ENCODE measurements at places on chromosomes 1 and 21.

DNA sequence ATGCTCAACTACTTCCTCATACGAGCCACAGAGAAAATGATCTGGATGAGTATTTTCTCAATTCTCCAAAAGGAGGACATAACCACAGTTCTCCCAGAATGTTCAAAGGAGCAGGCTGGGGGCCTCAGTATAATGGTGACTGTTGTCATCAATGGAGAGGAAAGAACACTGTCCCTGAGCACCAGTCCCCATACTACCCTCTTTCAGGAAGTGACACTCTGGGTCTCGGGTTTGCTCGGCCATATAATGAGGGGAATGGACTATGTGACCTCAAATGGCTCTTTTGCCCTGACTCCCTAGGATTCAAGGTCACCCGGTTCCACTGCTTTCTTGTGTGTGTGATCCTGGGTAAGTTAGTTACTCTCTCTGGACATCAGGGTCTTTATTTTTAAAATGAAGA, 22.8 kb downstream of the SLC9A1 start:
- DNase-seq: no peak

GRCh38 chr1:155859881-155860871, 809 bp downstream of the SYT11 start:
- peak; percentile 80 for DNase-seq

DNA sequence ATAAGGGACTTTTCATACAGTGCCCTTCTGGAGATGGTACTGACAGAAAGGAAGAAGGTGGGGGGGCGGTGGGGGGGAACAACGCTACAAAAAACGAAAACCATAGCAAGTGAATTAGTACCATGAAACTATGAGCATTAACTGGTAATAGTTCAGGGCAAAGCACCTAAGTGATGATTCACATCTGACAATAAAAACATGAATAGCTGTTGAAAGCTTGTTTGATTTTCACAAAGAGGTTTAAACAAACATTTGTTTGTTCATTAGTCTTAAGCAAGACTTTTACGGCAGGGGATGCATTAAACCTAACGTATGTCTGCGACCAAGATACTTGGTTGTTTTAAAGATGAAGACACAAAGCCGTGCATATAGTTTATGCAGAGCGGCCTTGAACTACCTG, 177.5 kb downstream of the LMO4 start:
- no peak for DNase-seq

DNA sequence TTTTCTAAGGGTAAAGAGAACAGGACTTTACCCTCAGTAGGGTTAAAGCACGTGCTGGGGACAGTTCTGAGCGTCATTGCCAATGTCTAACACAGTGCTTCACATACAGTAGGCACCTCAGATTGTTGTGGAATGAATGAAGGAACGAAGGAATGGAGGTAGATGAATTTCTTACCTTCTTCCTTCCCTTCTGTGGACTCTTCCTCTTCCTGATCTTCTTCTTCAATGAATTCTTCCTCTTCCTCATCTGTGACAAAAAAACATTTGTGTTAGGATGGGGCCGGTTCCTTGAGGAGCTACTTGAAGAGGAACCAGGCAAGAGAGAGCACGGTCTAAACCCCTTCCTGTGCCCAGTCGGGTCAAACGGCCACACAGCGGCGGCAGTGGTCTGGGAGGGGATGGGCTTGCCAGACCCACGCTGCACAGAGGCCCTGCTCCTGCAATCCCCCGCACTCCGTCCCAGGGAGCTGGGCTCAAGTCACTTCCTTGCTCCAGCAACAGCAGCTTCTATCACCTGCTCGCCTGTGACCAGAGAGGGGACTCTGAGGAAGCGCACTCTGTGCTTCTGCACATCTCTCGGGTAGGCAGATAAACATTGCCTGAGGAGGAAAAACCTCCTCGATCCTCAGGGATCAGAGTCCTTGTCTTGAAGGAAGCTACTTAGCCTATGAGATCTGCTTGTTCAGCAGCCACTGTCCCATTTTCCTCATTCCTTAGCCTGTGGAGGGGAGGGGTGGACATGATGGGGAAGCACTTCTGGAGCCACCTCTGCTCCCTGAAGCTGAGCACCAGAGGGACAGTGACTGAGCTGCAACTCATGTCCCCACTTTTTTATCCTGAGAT, 8.0 kb upstream of the SLC30A2 start:
- no peak for DNase-seq

- DNase-seq: no peak
These were observed 55.2 kb downstream of the AJAP1 start for GRCh38 chr1:4709641-4710040.

- DNase-seq: no peak
These were observed 38.4 kb downstream of the NEK2 start for GRCh38 chr1:211637066-211637465.

DNA sequence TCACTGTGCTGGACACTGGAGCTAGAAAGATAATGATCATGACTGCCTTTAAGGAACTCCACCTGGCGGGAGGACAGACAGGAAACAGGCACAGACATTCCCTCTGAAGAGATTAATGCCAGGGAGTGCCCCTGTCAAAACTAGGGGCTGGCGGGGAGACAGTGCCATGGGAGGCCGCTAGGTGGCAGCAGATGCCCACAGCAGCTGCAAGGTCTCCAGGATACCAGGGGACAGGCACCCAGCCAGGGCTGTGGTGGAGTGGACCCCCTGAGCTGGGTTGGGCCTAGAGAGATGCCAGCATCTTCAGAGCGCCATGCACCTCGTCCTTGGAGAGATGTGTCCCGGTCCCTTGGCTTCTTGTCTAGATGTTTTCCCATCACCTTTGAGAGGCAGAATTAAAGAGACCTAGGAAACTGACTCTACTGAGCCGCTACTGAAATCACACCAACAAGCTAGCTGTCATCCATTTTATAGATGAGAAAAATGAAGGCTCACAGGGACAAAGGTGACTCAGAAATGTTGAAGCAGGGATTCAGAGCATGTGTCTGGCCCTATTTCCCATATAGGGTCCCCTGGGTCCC, 3.6 kb downstream of the REN start:
- peak; percentile 70 for DNase-seq

DNA sequence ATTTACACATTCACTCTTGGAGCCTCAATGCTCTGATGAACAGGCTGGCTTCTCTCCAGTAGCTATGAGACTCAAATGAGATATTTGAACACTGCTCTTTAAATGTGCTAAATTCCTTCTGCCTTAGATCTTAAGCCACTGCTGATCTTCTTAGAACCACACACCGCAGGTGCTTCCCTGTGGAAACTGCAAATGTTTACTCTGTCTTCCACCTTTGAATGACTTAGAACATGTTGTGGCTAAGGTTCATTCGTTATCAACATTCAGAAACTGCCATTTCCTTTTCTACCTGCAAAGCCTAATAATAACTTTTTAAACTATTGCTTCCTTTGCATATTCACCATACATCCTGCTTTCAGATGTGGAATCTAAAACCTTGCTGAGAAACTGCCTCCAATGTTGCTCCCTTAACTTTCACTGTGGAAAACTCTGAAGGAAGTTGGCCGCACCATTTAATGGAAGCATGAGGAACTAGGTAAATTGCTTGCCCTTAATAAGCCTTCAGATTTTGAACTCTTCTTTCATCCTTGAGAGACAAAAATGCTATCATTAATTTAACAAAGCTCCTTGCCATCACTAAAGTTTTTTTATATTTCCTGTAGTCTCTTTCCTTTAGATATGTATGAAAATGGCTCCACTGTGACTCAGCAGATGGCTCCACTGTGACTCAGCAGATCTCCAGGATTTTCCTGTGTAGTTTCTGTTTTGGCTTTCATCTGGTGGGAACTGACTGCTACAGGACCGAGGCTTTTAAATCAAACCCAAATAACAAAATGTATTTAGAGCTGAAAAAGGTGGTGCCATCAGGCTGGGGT, 143.8 kb downstream of the TNFSF18 start:
- peak; percentile 1 for DNase-seq

DNA sequence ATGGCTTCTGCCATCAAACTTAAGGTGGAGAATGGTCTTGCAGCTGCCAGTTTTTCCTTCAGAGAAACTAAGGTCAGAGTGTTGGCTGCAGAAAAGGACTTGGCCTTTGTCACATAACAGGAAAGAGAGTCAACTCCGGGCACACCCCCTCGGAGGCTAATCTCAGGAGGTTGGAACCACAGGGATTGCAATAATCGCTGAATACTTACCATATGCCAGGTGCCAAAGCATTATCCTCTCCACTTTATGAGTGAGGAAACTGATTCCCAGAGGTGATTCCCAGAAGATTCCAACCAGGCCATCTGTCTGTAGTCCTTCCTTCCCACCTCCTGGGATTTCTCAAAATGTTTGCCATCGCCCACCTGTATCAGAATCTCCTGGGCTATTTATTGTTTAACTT, 54.0 kb downstream of the LACTBL1 start:
- no peak for DNase-seq

GRCh38 chr1:183842795-183843144, 37.9 kb downstream of the RGL1 start:
- no peak for DNase-seq

DNA sequence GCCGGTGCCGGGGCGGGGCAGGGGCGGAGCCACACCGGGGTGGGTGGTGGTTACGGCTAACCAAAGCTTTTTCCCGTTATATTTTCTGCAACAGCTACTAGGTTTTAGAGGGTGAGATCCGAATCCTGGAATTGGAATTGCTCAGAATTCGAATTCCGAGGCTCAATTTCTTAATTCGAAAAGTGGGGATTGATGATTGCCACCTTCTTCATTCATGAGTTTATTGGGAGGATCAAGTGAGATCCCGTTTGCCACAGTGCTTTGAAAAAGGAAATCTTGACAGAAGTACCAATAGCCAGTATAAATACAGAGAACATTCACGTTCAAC, 207 bp upstream of the SVBP start:
- DNase-seq: no peak

GRCh38 chr1:184745110-184745509, 9.5 kb downstream of the EDEM3 start:
- DNase-seq: no peak

- no peak for DNase-seq
These were observed 138.3 kb downstream of the RYR2 start for GRCh38 chr1:237180256-237180655.

DNA sequence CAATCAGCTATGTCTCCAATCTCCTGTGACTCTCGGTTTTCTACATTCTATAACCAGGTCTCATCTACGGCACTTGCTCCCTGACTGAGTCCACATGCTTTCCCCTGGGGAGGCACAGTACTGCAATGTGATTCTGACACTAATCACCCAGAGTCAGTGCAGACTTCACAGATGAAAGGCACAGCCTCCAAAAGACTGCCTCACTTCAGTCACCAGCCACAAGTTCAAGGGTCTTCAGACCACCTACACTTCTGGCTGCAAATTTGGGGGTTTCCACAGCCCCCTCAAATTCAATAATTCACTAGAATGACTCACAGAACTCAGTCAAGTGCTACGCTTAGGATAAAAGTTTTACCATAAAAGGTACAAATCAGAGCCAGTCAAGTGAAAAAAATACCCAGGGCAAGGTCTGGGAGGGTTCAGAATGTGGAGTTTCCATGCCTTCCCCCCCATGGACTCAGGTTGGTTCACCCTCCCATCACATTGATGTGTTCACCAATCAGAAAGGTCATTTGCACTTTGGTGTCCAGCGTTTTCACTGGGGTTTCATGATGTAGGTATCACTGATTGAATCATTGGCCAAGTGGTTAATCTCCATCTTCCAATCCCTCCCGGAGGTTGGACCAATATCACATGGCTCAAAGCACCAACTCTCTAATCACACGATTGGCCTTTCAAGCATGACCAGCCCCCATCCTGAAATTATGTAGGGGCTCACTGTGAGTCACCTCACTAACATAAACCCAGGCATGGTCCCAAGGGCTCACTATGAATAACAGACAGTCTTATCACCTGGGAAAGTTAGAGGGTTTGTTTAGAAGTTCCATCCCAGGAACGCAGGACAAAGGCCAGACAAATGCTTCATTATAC, 182.9 kb upstream of the CAMK1G start:
- DNase-seq: no peak

DNA sequence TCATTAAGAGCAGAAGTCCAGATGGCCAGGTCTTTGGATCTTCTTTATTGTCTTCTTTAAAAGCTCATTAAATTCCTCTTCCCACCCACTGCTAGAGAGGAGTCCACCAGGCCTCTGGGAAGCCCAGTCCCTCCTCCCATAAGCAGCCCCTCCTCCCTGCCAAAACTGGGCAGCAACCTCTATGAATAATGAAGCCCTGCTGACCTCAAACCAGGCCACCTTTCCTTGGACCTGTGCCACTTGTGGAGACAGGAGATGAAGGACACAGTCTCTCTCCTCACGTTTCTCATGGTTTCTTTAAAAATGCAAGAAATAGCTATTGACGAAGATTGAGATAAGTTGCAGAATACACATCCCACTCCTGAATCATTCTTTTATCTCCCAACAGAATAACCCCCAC, 112.8 kb downstream of the EDEM3 start:
- no peak for DNase-seq

GRCh38 chr21:27260728-27261127, 293.8 kb upstream of the ADAMTS5 start:
- no peak for DNase-seq

GRCh38 chr1:10909697-10910680, 102.5 kb upstream of the TARDBP start:
- peak; percentile 64 for DNase-seq

DNA sequence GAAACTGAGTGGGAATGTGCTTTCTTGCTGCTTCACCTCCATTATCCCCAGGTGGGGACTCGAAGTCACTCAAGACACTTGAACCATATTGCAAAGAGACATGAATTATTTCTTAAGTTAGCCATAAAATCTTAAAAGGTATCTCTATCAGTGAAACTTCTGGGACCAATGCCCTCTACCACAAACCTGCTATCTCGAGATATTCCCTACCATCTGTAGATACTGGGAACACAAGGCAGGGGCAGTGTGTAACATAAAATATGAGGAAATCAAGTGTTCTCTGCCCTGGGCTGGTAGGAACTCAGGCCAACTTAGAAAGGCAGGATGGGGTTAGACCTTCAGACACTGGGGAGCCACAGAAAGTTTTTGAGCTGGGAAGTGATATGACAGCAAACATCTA, 1.3 kb upstream of the CD58 start:
- DNase-seq: no peak

DNA sequence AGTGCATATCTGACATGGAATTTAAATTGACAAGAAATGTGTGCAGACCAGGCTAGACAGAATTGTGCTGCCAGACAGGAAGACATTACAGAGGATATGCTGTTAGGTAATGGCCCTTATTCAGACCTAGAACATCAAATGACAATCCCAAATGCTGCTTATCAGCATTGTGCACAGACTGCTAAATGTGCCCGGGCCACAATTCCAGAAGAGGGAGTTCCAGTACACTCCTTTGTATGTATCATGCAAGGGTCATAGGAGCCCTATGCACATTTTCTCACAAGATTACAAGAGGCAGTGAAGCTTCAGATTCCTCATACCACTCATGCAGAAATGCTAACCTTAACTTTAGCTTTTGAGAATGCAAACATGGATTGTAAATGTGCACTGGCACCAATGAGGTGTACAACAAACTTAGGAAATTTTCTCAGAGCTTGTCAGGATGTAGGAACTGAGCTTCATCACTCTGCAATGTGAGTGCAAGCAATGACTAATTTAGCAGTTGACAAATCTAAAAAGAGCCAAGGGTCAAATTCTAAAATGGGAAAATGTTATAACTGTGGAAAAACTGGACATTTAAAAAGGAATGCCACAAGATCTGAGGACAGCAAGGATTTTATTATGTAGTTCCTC, 273.5 kb downstream of the COL11A1 start:
- DNase-seq: no peak

Data from CD4-positive, alpha-beta T cell treated with Interferon gamma for 1 hour (primary cell).